Activated T-cell treated with anti-CD3 and anti-CD28 coated beads, Interleukin-2, amount 50 U/mL, for 24 hours (primary cell): ENCODE measurements at places on chromosomes 7 and 10.

DNA sequence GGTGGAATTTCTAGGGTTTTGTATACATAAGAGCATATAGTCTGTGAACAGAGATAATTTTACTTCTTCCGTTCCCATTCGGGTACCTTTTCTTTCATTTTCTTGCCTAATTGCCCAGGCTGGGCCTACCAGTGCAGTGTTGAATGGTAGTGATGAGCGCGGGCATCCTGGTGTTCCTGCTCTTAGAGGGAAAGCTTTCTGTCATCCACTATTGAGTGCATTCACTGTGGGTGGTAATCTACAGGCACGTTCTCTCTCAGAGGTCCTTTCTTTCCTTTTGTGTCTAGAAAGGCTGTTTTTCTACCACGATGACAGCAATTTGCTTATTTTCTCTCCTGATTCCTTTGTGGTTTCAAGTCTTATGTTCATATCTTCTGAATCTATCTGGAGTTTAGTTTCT is 65.0 kb downstream of the INPP5A start:
- DNase-seq, result no peak

DNA sequence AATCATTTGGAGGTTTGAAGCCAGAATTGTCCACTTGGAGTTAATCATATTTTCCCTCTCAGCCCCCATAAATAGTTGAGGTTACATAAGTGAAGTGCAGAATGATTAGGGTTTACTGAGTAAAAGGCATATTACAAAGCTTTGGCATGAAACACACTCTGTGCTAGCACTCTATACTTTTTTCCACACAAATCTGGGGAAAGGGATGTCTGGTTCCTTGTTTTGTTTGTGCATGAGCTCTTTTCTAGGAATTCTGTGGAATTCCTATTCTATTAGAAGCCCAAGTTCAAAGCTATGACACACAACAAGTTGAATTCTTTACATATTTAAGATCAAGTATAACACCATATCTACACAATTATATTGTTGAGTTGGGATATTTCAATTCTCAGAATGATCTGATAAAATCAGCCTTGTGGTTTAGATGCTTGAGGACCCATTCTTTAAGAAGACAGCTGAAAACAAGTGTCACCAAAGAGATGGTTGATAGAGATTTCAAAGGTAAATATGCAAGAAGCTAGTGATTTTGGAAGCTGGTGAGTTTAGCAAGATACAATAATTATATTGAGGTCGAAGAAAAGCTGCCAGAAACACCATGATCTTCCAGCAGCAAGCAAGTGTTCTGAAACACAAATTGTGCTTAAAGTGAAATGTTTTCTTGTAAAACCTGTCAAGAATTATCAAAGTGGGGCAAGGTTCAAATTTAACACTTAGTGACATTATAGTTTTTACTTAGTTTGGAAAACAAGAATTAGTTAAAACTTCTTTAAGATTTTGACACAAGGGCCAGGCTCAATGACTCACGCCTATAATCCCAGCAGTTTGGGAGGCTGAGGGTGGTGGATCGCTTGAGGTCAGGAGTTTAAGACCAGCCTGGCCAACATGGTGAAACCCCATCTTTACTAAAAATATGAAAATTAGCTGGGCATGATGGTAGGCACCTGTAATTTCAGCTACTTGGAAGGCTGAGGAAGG is 122.6 kb downstream of the INHBA start:
- no peak for DNase-seq

DNA sequence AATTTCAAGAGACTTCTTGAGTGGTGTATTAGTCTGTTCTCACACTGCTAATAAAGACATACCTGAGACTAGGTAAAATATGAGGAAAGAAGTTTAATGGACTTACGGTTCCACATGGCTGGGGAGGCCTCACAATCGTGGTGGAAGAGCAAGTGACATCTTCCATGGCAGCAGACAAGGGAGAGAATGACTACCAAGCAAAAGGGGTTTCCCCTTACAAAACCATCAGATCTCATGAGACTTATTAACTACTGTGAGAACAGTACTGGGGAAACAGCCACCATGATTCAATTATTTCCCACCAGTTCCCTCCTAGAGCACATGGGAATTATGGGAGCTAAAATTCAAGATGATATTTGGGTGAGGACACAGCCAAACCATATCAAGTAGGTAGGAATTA is 150.5 kb downstream of the PCDH15 start:
- no peak for DNase-seq

DNA sequence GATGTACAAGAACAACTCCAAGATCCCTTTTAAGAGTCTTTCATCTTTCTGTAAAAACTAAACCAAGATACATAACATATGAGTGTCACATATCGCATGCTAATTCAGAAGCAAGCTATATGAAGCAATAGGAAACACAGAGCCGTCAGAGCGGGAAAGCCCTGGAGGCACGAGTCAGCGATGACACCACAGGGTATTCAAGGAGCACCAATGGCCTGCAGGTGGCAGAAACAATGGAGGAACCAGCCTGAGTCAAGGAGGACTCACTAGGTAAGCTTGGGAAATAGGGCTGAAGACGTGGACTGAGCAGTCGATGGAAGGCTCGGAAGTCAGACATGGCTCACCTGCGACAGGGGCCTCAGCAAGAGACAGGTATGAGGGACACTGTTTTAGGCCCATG is 214.4 kb downstream of the FAM107B start:
- DNase-seq, result peak; percentile 74

GRCh38 chr10:98446661-98447221 is at the start of gene HPS1:
Gene HPS1, minus strand, starts transcription at chr10:98446935. Its CDS starts 3,695 bp downstream, at chr10:98443240.
- peak; percentile 91 for DNase-seq

- DNase-seq, result no peak
These were observed 27.7 kb upstream of the PDCD4 start for GRCh38 chr10:110843796-110844616.

- no peak for DNase-seq
These were observed 16.9 kb downstream of the TSPAN15 start for GRCh38 chr10:69467928-69468750.

GRCh38 chr10:100653957-100654781 is 91.2 kb upstream of the PAX2 start:
- peak; percentile 65 for DNase-seq

DNA sequence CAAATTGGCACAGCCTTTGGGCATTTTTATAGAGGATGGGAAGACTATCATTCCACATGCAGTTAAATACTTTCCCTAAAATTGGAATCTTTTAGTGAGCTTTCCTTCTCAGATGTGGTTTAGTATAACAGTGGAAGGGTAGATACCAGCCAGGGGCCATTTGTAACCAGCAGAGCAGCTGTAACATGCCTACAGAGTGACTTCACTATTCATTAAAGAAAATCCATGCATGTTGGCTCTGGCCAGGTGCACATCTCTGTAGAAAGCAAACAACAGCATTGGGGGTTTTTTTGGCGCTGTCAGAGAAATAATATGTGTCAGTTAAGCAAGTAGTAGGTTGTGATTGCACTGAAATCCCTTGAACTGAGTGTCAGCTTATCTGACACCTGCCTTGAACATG is 115.6 kb downstream of the LHFPL3 start:
- no peak for DNase-seq

GRCh38 chr10:123266971-123267370 is 112.8 kb downstream of the BUB3 start:
- no peak for DNase-seq

DNA sequence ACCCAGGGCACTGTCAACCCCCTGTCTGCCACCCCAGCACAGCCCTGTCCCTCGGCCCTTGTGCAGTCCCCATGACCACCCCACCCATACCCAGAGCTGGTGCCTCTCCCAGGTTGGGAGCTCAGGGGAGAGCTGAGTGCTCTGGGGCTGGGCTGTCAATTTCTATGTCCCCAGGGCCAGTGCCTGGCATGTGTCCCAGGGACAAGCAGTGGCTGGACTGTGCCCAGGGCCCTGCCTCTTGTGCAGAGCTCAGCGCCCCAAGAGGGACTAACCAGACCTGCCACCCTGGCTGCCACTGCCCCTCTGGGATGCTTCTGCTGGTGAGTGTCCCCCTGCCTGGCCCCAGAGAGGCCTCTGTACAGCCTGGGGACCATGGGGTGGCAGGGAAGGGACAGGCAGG is 29.0 kb upstream of the ZNF862 start:
- no peak for DNase-seq

- DNase-seq, result no peak
These were observed 139.9 kb downstream of the COL28A1 start for GRCh38 chr7:7395785-7396184.

DNA sequence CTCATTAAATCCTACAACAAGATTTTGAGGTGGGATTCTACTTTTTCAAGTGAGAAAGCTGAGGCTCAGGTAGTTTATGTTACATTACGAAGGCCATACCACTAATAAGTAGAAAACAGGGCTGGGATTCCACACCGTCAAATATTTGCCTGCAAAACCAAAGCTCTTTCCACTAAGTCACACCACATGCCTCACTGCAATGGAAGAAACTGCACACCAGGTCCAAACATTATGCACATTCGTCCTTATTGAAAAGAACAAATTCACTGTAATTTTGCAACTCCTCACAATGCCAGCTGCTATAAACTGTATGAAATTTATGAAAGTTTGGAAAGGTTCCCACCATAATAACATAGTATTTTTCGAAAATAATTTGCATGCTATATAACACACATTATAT is 66.5 kb downstream of the DGKB start:
- no peak for DNase-seq

DNA sequence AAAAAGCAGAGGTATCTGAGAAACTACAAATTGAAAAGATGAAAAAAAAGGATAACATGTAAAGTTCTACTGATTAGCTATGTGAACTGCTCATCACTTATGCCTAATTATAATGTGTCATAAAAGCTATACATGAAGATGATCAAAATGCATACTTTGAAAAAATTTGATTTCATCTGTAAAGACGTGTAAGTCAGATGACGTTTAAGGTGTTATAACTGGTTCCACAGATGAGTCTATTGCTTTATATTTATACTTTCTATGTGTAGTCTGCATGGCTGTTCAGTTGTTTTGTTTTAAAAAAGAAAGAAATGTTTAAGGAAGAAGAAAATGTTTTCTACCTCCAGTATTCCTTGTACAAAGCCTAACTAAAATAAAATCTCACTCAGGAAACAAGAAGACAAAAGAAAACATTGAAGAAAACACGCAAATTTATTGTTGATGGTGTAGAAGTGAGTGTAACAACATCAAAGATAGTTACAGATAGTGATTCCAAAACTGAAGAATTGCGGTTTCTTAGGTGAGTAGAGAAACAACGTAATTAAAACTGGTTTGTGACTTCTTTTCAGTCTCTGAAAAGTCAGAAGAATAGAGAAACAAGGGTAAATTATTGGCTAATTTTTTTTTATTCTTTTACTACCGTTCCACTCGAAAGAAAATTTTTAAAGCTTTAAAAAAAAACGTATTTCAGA is 38.4 kb downstream of the SLK start:
- DNase-seq, result no peak

GRCh38 chr7:137909042-137909441 is 62.3 kb upstream of the DGKI start:
- DNase-seq, result no peak

DNA sequence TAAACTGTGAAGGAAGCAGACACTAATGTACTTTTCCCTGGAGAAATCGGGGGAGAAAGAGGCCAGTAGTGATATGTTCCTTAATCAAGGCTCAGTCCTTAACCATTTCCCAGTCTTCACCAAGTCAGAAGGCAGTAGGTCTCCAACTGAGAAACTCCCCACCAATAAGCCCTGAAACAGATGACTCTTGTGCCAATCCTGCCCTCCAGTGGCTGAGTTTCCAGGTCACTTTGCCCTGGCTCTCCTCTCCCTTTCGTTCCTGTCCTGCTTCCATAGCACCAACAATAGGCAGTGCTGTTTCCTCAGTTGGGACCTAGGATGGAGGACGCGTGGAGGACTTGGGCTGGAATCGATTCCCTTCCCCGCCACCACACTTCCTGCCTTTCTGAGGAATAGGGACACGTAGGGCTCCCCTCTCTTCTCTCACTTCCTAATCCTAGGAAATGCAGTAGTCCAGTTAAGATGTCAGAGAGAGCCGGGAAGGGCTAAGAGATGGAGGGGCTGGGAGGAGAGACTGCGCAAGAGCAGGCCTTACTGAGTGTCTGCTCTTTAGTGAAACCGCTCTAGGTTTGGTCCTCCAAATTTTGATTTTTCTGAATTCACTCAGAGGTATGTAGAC is 23.4 kb downstream of the ATOH7 start:
- DNase-seq, result no peak

GRCh38 chr7:15719311-15719710 is 32.8 kb upstream of the MEOX2 start:
- DNase-seq, result no peak

GRCh38 chr7:20214921-20215669 is 2.1 kb downstream of the MACC1 start:
- DNase-seq, result no peak

DNA sequence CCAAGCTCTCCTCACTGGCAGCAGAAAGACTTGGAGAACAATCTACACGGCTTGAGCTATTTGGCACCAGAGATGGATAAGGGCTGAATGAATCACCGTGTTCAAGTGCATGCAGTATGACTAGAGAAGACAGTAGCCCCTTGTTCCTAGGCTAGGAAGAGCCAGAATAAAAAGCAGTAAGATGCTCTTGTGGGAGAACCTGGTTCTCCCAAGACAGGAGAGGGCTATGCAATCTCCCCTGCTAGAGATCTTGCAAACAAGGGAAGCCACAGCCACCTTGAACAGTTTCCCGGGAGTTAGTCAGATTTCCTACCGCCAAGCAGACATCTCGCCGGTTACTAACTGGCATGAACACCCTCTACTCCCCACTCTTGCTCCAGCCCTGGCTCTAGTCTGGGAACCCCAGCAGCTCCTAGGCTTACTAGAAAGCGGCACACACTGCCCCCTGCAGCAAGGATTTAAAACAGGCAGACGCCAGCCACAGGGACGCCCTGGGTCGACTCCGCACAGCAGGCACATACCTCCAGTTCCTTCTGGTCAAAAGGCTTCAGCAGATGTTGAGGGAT is 107.3 kb downstream of the SMURF1 start:
- DNase-seq, result no peak

DNA sequence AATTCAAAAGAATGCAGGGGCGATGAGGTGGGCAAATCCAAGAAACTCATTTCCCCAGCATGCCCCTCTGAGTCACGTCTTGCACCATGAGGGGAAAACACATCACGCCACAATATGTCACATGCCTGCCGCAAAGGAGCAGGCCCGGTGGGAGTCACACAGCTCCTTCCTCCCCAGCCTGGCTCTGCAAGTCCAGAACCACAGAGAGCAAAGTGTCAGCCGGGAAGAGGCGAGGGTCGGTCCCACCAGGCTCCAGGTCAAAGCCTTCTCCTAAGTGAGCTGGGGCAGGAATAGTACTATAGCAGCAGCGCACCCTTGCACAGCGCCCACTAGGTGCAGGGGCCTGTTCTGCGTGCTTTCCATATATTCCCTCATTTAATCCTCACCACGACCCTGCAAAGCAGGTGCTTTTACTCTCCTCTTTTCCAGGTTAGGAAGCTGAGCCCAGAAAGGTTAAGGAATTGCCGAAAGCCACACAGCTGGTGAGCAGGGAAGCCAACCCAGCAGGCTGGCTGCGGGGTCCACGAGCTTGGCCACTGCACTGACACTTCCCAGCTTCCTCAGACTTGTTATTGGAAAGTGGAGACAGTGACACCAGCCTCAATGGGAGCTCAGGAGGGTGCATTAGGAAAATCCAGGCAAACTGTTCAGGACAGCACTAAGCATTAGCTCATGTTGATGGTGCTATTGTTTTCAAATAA is 94.0 kb upstream of the ZMIZ1 start:
- DNase-seq, result peak; percentile 74

- no peak for DNase-seq
These were observed 53.7 kb downstream of the HIBADH start for GRCh38 chr7:27608776-27609495.

GRCh38 chr7:97693586-97693985 is 38.3 kb upstream of the TAC1 start:
- no peak for DNase-seq
